ENCODE measurements at places on chromosomes 7 and 10.

DNA sequence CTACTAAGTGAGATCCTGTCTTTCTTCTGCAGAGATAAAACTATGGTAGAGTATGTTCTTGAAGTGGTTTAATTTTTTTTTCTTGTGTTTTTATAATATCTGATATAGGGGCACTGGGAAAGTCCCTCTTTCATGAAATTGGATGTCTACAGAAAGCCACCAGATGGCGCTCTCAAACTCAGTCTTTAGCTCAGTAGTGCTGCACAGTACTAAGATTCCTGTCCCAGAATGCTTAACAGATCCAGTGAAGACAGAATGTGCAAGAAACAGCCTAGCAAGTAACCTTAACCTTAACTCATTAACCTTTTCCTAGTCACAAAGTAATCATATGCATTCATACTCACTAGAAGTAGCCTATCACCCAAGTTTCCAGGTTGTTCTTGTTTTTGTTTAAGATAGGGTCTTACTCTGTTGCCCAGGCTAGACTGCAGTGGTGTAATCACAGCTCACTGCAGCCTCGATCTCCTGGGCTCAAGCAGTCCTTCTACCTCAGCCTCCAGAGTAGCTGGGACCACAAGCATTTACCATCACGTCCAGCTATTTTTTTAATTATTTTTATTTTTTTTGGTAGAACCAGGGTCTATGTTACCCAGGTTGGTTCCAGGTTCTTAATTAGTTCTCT is 56.7 kb downstream of the IDE start:
- DNase-seq: peak; percentile 50

GRCh38 chr10:672992-673391 is 16.5 kb downstream of the DIP2C start:
- no peak for DNase-seq

GRCh38 chr7:37341033-37341630 is 107.5 kb downstream of the ELMO1 start:
- no peak for DNase-seq

DNA sequence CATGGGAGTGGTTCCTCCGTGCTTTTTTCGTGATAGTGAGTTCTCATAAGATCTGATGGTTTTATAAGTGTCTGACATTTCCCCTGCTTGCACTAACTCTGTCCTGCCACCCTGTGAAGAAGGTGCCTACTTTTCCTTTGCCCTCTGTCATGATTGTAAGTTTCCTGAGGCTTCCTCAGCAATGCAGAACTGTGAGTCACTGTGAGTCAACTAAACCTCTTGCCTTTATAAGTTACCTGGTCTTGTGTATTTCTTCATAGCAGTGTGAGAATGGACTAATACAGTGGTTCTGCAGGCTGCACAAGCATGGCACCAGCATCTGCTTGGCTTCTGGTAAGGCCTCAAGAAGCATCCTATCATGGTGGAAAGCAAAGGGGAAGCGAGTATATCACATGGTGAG is 1144.6 kb downstream of the SORCS3 start:
- no peak for DNase-seq

- DNase-seq: no peak
Observed at GRCh38 chr7:100705320-100705752, 585 bp upstream of the POP7 start.

Data from pulmonary artery endothelial cell (primary cell).